ENCODE measurements at places on chromosomes 3 and 15.

DNA sequence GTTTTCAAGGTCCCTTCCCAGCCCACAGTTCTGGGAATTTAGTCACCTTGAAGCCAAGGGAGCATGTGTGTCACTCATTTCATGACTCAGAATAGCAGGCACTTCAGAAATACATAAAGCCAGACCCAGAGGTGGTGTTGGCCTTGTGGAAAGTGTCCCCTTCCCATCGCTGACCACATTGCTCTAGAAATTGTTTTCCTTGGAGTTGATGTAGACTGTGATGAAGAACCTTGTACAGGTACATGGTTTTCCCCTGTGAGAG lies 158.8 kb downstream of the SLCO3A1 start:
- no peaks in the 10 kb centered on the region for H3K27me3 ChIP-seq
- no peak for DNase-seq
- H3K4me1 ChIP-seq, result peaks cover 35% of the 10 kb centered on the region
- H3K4me3 ChIP-seq, result no peak overlapping the region
- no peaks in the 10 kb centered on the region for H3K36me3 ChIP-seq

DNA sequence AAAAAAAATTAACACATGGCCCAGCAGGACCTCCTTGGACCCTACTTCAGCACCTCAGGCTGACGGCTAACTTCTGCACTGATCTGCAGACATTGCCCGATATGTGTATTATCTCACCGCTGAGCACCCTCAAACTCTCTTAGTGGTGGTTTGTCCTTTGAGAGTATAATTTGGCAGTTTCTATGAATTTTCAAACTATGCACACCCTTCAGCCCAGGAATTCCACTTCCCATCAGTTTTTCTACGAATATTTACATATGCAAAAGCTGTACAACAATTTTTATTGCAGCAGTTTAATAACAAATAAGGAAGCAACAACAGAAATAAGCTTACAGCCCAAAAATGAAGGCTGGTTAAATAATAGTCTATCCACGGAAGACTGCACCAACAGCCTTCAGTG lies 44.6 kb downstream of the HES1 start:
- H3K27me3 ChIP-seq, result no peaks in the 10 kb centered on the region
- H3K4me1 ChIP-seq, result no peaks in the 10 kb centered on the region
- no peak overlapping the region for H3K4me3 ChIP-seq
- H3K27ac ChIP-seq, result no peak overlapping the region
- no peak for DNase-seq

DNA sequence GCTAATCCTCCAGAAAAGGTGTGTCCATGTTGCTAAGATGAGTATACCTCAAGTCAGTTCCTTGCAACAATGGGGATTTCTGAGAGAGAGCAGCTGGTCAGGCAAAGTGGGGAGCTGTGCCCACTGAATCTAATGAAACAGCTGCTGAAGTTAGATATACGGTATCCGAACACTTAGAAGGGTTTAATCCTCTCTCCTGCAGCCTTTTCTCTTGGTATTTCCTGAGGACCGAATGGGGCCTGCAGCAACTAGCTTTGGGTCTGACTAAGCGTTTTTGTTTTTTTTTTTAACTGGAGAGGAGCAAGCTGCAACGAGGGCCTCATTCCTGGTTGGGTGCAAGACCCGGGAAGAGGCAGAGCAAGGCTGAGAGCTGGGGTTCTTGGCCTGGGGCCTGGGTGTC lies 37.6 kb upstream of the BNC1 start:
- no peak overlapping the region for H3K4me3 ChIP-seq
- no peak overlapping the region for H3K27ac ChIP-seq
- no peaks in the 10 kb centered on the region for H3K36me3 ChIP-seq

DNA sequence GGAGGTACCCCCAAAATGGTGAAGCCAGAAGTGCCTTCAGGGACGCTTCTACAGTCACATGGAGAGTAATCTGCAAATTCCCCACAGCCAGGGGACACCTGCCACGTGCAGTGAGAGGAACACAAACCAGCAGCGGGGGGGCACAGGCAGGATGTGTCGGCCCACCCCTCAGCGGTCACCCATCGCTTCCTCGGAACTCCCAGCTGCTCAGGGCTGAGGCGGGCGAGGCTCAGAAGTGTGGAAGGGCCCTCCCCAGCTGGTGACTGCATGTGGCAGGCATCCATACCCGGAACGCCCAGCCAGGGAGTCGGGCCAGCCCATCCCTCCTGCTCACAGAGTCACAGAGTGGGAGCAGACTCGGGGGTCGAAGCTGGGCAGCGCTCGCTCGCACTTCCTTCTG lies 63.7 kb downstream of the SLC12A8 start:
- no peak overlapping the region for H3K27ac ChIP-seq
- H3K4me1 ChIP-seq, result no peaks in the 10 kb centered on the region
- H3K36me3 ChIP-seq, result no peaks in the 10 kb centered on the region
- no peak for DNase-seq
- H3K4me3 ChIP-seq, result no peak overlapping the region
- H3K27me3 ChIP-seq, result no peaks in the 10 kb centered on the region

DNA sequence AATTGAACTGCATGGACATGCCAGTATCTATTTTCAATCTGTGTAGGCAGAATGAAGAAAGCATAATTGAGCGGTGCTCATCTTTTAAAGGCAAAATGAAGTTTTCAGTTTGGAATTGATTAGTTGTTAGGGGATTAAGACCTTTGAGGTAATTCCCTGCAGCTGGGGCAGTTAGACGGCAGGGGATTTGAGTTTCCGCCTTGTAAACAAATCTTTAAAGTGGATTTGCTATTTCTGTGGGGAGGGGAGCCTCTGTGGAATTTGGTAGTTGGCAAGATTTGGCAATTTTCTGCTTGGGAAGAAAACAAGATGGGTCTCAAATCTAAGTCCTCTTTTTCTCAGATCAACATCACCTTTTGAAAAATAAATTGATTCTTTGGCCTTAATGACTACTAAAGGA lies 212.5 kb upstream of the CNTN6 start:
- H3K36me3 ChIP-seq, result no peaks in the 10 kb centered on the region
- peaks cover 25% of the 10 kb centered on the region for H3K4me1 ChIP-seq
- no peak overlapping the region for H3K4me3 ChIP-seq
- no peak for DNase-seq
- H3K27me3 ChIP-seq, result no peaks in the 10 kb centered on the region
- H3K27ac ChIP-seq, result no peak overlapping the region

- H3K36me3 ChIP-seq, result no peaks in the 10 kb centered on the region
- peak; percentile 20 for DNase-seq
- peaks cover 32% of the 10 kb centered on the region for H3K4me1 ChIP-seq
These were observed 82.8 kb upstream of the CPNE4 start for GRCh38 chr3:132117642-132118041.

- DNase-seq, result no peak
- no peaks in the 10 kb centered on the region for H3K27me3 ChIP-seq
- H3K36me3 ChIP-seq, result peaks cover 5% of the 10 kb centered on the region
- H3K4me3 ChIP-seq, result no peak overlapping the region
- H3K4me1 ChIP-seq, result no peaks in the 10 kb centered on the region
These were observed 61.4 kb upstream of the KLF13 start for GRCh38 chr15:31265090-31265870.

DNA sequence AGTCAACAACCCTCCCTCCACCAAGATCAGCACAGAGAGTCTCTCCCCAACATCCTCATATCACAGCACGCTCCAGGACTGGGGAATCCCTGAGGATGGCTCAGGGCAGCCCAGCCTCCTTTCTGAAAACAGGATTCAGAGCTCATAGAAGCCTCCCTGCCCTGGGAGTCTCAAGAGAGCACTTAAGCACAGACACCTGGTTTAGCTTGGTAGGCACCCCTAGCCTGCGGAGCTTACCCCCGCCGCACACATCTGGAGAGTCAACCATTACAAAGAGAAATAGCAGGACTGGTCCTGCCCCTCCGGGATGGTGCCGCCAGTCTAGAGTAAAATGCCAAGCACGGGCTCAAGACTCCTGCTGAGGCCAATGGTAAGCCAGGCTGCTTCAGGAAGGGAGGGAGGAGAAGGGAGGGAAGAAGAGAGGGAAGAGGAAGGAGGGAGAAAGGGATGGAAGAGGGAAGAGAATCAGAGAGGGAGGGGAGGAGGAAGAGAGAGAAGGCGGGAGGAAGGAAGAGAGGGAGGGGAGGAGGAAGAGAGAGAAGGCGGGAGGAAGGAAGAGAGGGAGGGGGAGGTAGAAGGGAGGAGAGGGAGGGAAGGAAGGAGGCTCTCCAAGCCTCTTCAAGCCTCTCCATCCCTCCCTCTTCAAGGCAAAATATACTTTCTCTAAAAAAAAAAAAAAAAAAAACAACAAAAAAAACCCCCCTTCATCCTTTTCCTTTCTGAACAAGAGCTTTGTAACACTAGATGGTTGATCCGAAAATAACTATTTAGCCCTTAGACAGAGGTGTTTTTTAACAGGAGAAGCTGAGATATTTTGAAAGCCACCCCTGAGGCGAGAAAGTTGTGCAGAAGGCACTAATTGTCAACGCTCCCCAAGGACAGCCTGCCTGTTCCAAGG lies 278.6 kb upstream of the TLE3 start:
- H3K4me3 ChIP-seq, result peak overlapping the region; percentile 27
- no peaks in the 10 kb centered on the region for H3K36me3 ChIP-seq
- H3K4me1 ChIP-seq, result peaks cover 31% of the 10 kb centered on the region
- H3K27me3 ChIP-seq, result peaks cover 33% of the 10 kb centered on the region
- H3K27ac ChIP-seq, result no peak overlapping the region

DNA sequence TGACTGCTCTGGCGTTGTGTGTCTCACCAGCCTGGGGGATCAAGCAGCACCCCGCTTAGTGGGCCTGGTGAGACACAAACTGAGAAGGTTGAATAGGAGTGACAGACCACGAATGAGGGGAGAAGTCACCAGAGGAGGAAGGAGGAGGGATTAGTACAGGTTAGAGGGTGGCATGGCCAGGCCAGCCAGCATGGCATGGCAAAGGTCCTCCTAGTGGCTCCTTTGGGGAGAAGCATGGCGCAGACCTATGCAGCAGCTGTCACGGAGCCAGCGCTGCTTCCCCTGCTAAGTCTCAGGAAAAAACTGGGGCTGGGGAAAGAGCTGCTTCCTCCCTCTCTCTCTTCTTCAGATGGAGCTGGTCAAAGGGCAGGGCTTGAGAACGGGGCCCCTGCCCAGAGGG lies 48.6 kb downstream of the ZDHHC3 start:
- H3K4me1 ChIP-seq, result no peaks in the 10 kb centered on the region
- DNase-seq, result no peak
- no peak overlapping the region for H3K27ac ChIP-seq

- H3K27ac ChIP-seq, result peak overlapping the region; percentile 40
- H3K4me1 ChIP-seq, result peaks cover 61% of the 10 kb centered on the region
- H3K4me3 ChIP-seq, result peak overlapping the region; percentile 16
These were observed 24.4 kb downstream of the DCBLD2 start for GRCh38 chr3:98877132-98877531.

DNA sequence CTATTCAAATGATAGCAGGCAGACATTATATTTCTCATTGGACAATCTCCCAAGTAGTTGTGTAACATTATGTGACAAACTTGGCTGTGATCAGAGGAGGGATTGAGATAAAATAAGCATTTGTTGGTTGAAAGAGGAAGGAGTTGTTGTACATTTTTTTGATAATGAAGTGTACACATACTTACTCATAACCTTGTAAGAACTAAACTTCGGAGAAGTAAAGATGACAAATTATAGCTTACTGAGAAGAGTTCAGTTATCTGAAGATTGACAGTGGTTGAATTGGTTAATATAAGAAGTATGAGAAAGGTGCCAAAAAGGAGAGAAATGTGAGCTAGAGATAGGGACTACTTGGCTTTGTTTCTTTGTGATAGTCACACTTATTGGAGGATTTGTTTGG lies 32.6 kb downstream of the STT3B start:
- no peak for DNase-seq
- H3K27me3 ChIP-seq, result no peaks in the 10 kb centered on the region
- H3K27ac ChIP-seq, result peak overlapping the region; percentile 34

- H3K4me3 ChIP-seq, result no peak overlapping the region
- DNase-seq, result no peak
- no peaks in the 10 kb centered on the region for H3K27me3 ChIP-seq
- H3K4me1 ChIP-seq, result no peaks in the 10 kb centered on the region
These were observed 237.7 kb upstream of the GOLIM4 start for GRCh38 chr3:168333410-168333935.

- H3K27ac ChIP-seq, result peak overlapping the region; percentile 52
- peaks cover 27% of the 10 kb centered on the region for H3K36me3 ChIP-seq
- H3K4me3 ChIP-seq, result peak overlapping the region; percentile 37
These were observed 2.1 kb downstream of the RHOV start for GRCh38 chr15:40871749-40872617.

- H3K4me1 ChIP-seq, result peaks cover 10% of the 10 kb centered on the region
- peak; percentile 78 for DNase-seq
- no peaks in the 10 kb centered on the region for H3K27me3 ChIP-seq
- no peak overlapping the region for H3K4me3 ChIP-seq
- H3K27ac ChIP-seq, result no peak overlapping the region
These were observed 15.9 kb downstream of the IVD start for GRCh38 chr15:40421246-40422157.

DNA sequence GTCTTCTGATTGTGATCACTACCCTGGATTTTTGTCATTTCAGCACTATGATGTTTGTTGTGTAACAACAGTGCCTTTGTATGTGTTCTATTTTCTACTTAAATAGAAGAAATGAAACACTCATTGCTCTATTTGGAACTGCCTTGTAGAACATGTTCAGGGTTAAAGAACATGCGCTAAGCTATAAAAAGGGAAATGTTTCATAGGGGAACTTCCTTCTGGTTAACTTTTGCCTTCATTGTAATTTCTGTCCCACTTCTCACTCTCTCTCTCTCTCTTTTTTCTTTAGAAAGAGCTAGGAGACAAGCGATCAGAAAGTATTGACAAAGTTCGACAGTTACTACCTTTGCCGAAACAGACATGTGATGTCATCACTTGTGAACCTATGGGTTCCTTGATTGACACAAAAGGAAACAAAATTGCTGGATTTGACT lies at the start of gene P2RY12:
Gene P2RY12 (minus strand): TSS at position 13 of the 434 bp plus-strand sequence. CDS start 45,908 bp downstream, outside the sequence.
- no peaks in the 10 kb centered on the region for H3K27me3 ChIP-seq
- H3K4me1 ChIP-seq, result no peaks in the 10 kb centered on the region
- no peak within 1 kb of the TSS for H3K27ac ChIP-seq
- no peak for DNase-seq
- H3K4me3 ChIP-seq, result no peak within 1 kb of the TSS

DNA sequence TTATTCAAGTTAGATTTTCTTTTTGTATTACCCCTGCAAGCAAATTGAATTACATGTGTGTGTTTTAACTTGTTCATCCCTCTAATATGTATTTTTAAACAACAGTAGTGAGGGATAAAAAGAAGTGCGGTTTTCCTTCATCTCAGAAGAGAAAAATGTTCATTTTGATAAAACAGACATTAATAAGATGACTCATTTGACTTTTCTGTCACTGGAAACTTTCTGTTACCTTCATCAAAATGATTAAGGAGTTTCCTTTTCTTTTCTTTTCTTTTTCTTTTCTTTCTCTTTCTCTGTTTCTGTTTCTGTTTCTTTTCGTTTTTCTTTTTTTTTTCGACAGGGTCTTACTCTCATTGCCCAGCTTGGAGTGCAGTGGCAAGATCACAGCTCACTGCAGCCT lies 53.0 kb downstream of the ECT2 start:
- H3K4me1 ChIP-seq, result no peaks in the 10 kb centered on the region
- peaks cover 51% of the 10 kb centered on the region for H3K36me3 ChIP-seq
- no peak for DNase-seq
- H3K27ac ChIP-seq, result no peak overlapping the region
- no peaks in the 10 kb centered on the region for H3K27me3 ChIP-seq

- no peak for DNase-seq
- no peak overlapping the region for H3K4me3 ChIP-seq
- no peaks in the 10 kb centered on the region for H3K27me3 ChIP-seq
- peak overlapping the region; percentile 58 for H3K27ac ChIP-seq
These were observed 1.3 kb downstream of the STT3B start for GRCh38 chr3:31534065-31534425.

Measured in Calu3 (cell line).